ENCODE measurements at places on chromosomes 13 and 19.

DNA sequence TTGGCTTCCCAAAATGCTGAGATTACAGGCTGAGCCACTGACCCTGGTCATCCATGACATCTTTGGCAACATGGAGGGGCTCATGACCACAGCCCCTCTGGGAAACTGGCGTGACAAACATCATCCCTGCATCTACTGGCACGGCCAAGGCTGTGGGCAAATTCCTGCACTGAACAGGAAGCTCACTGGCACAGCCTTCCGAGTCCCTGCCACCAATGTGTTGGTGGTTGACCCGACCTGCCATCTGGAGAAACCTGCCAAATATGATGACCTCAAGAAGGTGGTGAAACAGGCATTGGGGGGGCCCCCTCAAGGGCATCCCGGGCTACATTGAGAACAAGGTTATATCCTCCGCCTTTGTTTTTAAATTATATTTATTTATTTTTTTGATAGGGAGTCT is 8.9 kb upstream of the ACP5 start:
- no peak for DNase-seq

- no peak for DNase-seq
Measured at GRCh38 chr19:55264531-55264930, 5.7 kb upstream of the PPP6R1 start.

- DNase-seq: no peak
Measured at GRCh38 chr13:76971851-76972829, 19.7 kb upstream of the CLN5 start.

DNA sequence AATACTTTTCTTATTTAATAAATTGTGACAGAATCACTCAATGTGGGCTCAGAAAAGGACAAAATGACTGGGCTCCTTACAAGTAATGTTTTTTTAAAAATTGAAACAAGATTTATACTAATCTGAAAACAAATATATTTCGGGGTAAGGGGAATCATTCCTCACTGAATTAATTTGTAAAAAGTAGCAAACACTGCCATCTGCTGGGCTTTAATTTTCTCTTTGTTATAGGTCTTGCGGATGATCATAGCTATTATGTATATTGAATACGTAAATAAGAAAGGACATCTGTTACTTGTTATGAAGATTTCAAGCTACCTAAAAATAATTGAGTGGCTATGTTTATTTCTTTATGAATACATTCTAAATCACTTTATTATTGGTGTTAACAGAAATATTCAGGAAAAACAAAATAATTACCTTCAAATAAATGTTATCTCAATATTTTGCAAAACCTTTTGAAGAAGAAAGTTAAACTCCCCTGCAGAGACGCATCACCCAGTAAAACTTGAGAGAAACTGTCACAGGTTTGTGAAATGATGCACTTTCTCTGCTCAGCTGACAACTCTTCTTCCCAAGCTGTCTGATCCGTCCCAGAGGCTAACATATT is 17.8 kb upstream of the ENOX1 start:
- no peak for DNase-seq

- DNase-seq: no peak
Measured at GRCh38 chr19:28493884-28494283, 719.1 kb downstream of the UQCRFS1 start.

GRCh38 chr13:61831026-61831425 is 415.4 kb upstream of the PCDH20 start:
- no peak for DNase-seq

- no peak for DNase-seq
Measured at GRCh38 chr13:111065698-111066097, 49.4 kb upstream of the ARHGEF7 start.

GRCh38 chr13:74820809-74821208 is 661.2 kb downstream of the TBC1D4 start:
- no peak for DNase-seq

DNA sequence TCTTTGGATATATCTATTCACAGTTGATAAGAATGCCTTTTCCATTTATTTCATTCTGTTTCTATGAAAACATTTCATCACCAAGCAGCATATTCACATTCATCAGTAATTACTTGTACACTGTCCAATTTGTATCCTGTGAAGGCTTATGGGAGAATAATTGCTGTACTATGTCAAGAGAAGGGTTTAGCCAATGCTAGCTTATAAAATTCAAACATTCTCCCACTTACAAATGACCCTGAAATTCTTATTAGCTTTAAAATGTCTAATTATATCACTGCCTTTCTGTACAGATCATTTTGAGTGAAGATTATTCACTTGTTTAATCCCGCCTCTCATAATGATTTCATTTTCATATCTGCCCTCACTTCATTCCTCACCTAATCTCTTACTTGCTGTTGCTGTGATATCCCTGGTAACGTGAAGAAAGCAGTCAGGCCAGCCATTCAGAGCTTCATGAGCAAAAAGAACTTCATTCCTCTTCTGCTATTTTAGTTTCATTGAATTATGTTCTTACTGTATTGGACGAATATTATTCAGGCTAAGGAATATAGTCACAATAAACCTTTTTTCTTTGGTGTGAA is 778.7 kb downstream of the OLFM4 start:
- DNase-seq: no peak

GRCh38 chr13:43353631-43354030 is 330.2 kb downstream of the DNAJC15 start:
- no peak for DNase-seq

GRCh38 chr13:102658660-102659059 is 36.2 kb downstream of the METTL21C start:
- no peak for DNase-seq

- DNase-seq: no peak
Measured at GRCh38 chr19:29687244-29687896, 22.1 kb downstream of the PLEKHF1 start.

DNA sequence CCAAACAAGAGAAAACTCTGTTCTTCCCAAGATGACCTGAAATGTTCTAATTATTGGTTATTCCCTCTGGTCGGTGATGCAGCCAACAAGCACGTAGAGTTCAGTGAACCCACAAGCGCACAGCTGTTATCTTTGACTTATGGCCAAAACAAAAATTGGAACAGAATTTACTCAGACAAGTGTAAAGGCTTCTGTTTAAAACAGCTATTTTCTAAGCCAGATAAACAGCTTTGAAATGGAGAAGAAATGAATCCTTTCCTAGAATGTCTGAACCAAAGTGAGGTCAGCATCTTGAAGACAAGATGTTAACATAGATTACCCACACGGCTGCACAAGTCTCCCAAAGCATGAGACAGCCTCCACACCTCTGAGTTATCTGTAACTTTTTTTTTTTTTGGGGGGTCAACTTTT is 669.2 kb downstream of the DIAPH3 start:
- DNase-seq: no peak

DNA sequence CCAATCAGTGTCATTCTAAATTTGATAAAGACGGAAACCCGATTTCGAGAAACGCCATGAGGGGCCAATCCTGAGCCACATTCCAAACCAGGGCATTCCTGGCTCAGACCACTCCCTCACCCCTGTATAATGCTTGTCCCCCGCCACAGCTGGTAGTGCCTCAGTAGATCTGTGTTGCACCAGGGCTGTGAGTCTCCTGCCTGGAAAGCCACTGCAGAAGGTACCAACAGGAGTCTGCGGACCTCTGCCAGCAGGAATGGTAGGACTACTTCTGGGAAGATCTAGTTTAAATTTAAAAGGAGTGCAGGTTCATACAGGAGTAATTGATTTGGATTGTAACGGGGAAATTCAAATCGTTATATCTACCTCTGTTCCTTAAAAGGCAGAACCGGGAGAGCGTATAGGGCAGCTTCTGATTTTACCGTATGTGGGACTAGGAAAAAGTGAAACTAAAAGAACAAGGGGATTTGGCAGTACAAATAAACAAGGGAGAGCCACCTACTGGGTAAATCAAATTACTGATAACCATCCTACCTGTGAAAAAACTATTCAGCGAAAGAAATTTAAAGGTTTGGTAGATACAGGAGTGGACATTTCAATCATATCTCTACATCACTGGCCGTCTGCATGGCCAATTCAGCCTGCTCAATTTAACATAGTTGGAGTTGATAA is 20.8 kb upstream of the ZNF266 start:
- DNase-seq: no peak

- DNase-seq: no peak
Measured at GRCh38 chr13:112454648-112455334, 78.6 kb downstream of the SPACA7 start.
